ENCODE measurements at places on chromosomes 1 and 21. TPM values are rescaled to one million over a fixed set of nuclear protein-coding genes. Genes with fewer than 3 reads are reported as not detected.

The CLCNKA gene
- 0.18 TPM for polyA plus RNA-seq

The IFI44 gene
- polyA plus RNA-seq = 14.5 TPM

The SPRR4 gene
- not detected for polyA plus RNA-seq

The B3GALT2 gene
- polyA plus RNA-seq = 4.9 TPM

DNA sequence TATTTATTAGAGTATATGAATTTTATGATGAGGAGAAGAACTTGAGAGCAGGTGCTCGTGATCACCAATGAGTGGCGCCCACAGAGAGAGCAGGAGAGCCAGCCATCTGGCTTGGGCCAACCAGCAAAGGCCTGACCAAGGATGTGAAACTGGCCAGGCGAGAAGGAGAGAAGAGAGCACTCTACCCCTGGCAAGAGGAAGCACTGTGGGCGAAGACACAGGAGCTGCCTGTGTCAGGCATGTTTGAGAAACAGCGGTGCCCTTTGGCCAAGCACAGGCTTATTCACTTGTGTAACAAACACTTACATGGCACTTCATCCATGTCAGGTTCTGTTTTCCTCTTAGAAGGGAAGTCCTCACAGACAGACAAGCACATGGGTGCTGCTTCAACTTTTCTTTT lies 4.2 kb upstream of the SIPA1L2 start:
- no peaks in the 10 kb centered on the region for H3K36me3 ChIP-seq
- no peaks in the 10 kb centered on the region for H3K27me3 ChIP-seq
- no peak overlapping the region for H3K27ac ChIP-seq
- no peak for DNase-seq
- no peak overlapping the region for H3K4me3 ChIP-seq
- peaks cover 4% of the 10 kb centered on the region for H3K4me1 ChIP-seq

GRCh38 chr1:164780863-164781262 lies 221.9 kb downstream of the PBX1 start:
- no peaks in the 10 kb centered on the region for H3K27me3 ChIP-seq
- H3K4me1 ChIP-seq = peaks cover 24% of the 10 kb centered on the region
- no peak overlapping the region for H3K27ac ChIP-seq
- DNase-seq = no peak
- H3K4me3 ChIP-seq = no peak overlapping the region

GRCh38 chr1:241696815-241697639 lies 44.9 kb downstream of the WDR64 start:
- H3K4me1 ChIP-seq = no peaks in the 10 kb centered on the region
- H3K27me3 ChIP-seq = no peaks in the 10 kb centered on the region
- no peak overlapping the region for H3K4me3 ChIP-seq
- H3K36me3 ChIP-seq = no peaks in the 10 kb centered on the region
- H3K27ac ChIP-seq = no peak overlapping the region
- no peak for DNase-seq

GRCh38 chr1:87167848-87168525 lies 160.7 kb upstream of the LMO4 start:
- H3K36me3 ChIP-seq = no peaks in the 10 kb centered on the region
- H3K4me3 ChIP-seq = no peak overlapping the region
- H3K4me1 ChIP-seq = no peaks in the 10 kb centered on the region
- no peak for DNase-seq

DNA sequence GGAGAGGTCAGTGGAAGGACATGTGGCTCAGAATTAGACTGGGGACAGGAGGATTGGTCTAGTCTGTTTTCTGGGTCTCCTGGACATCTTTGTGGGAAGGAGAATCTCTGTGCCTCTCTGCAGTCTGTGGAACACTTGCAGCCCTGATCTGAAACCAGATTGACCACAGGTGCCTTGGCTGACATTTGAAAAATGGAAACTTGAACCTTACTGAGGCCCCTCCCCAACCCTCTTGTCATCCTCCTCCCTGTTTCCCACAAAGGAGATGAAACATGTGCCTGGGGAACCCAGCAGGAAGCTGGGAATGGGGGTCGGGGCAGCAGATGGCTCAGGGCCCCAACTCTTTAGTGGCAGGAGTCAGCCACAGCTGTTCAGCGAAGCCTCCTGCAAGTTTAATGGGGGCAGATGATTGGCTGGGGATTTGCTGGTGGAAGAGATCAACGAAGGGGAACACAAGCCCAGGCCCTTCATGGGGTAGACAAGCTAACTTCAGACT lies 18.1 kb downstream of the VASH2 start:
- H3K27ac ChIP-seq = no peak overlapping the region
- no peak for DNase-seq
- no peak overlapping the region for H3K4me3 ChIP-seq
- H3K36me3 ChIP-seq = peaks cover 4% of the 10 kb centered on the region
- H3K27me3 ChIP-seq = no peaks in the 10 kb centered on the region
- no peaks in the 10 kb centered on the region for H3K4me1 ChIP-seq

- no peak overlapping the region for H3K4me3 ChIP-seq
- peak overlapping the region; percentile 86 for H3K27ac ChIP-seq
- H3K36me3 ChIP-seq = peaks cover 5% of the 10 kb centered on the region
- H3K27me3 ChIP-seq = no peaks in the 10 kb centered on the region
Observed at GRCh38 chr1:183244466-183244865, 58.4 kb downstream of the LAMC2 start.
